ENCODE measurements at places on chromosomes 6 and 20.

GRCh38 chr6:39137245-39137644 lies 22.3 kb upstream of the SAYSD1 start:
- no peak for DNase-seq

DNA sequence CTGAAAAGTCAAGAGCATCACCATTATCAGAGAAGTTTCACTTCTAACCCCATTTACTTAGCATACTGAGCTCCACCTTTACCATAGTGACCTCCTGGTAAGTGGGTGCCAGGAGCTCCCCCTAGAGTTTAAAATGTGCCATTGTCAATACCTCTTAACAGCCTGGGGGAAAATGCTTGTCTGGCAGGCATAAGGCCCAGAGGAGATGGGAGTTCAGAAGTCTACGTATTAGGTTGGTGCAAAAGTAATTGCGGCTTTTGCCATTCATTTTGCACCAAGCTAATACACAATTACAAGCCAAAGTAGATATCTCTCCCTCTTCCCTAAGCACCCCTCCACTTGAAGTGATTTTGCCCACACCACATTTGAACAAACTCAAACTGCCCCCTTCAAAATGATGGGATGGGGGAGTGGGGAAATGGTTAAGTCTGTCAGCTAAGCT lies 919.0 kb downstream of the KIF16B start:
- DNase-seq = peak; percentile 79

DNA sequence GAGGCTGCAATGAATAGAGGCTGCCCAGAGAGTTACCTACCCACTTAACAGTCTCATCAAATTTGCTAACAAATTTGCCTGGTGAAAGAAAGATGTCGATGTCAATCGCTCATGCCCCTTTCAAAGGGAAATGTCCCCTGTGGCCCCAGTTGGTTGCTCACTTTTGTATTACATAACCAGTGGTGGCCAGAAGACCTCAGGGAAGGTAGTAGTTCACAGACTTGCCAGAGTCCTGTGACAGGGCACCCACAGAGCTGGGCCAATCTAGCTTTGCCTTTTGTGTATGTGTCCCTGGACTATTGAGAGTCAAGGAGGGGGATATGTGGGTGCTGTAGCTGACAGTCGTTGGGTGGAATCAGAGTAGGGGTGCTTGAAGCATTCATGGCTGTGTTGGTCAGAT lies 70.7 kb upstream of the CCN6 start:
- DNase-seq = no peak

DNA sequence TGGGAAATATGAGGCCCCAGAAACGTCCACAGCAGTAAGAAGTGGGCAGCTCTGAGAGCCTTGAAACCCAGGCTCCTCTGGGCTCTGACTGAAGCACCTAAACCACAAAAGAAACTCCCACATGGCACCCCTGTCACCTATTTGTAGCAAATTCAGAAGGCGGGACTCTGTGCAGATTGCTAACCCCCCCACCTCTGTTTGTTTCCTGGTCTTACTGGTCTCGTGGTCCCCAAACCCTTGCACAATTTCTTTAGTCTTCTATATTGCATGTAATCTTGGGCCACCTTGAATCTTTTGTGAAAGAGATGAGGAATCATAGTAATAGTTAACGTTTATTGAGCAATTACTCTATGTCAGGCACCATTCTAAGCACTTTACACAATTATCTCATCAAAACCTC lies 154.3 kb downstream of the PREX1 start:
- DNase-seq = no peak

- DNase-seq = no peak
Measured at GRCh38 chr20:22525069-22525820, 59.1 kb downstream of the FOXA2 start.

DNA sequence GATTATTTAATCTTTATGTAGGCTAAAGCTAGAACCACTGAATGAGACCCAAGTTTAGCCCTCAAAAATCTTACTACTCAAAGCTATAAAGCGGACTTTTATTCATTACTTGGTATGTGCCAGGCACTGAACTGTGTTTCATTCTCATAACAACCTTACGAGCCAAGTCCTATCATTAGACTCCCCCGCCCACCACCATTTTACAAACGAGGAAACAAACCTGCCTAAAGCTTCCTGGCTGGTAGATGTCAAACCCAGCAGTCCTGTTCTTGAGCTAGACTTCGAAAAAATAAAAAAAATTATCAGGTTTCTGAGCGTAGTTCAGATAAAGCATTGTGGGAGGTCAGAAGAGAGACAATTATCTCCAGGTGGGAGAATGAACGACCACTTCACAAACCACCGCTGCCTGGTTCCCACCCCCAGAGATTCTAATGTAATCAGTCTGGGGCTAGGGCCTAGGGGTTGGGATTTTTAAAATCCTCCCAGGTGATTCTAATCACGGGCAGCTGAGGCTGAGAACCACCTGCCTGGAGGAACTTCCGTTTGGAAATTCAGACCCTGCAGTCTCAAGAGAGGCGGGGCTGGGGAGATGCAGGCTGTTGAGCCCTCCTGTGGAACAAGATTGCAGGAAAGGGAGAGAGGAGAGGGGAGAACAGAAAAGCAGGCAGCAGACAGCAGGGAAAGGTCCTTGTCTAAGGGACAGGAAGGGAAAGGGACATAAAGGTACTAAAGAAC lies 8.6 kb downstream of the ADTRP start:
- no peak for DNase-seq

- no peak for DNase-seq
Measured at GRCh38 chr6:119527231-119527578, 177.6 kb upstream of the MAN1A1 start.

DNA sequence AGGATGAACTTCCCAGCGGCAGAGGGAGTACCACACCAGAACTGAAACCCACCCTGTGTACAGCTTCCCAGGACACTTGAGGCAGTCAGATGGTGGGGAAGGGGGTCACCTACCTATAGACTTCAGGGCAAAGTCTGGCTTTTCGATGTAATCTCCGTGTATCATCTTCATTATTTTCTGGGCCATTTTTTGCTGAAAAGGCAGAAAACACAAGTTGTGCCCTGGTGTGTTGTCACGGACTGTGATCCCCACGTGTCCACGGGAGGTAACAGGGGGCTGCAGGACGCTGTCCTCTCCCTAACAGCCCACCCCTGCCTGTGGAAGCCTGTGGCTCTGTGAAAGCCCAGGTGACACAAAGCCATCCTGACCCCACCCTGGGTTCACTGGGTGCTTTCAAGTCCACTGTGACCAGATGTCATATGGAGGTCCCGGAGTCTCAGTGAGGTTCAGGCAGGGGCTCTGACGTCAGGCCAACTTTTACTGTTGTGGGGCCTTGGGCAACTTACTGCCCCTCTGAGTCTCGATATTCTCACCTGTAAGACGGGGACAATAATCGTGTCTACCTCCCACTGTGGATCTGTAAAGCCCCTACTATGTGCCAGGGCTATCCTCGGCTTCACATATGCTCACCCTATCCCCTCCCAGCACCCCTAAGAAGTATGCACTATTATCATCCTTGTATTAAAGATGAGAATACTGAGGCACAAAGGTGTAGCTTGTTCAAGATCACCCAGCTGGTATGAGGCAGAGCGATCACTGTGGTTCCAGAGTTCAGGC lies 14.5 kb downstream of the SUN5 start:
- no peak for DNase-seq

DNA sequence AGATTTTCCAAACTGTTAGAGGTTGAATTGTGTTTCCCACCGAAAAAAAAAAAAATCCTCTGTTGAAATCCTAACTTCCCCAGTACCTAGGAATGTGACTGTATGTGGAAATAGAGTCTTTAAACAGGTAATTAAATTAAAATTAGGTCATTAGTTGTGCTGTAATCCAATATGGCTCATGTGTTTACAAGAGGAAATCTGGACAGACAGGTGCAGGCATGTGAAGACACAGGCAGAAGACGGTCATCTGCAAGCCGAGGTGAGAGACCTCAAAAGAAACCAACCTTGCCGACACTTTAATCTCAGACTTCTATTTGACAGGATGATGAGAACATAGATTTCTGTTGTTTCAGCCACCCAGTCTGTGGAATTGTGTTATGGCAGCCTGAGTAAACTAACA lies 28.6 kb upstream of the EZR start:
- no peak for DNase-seq

DNA sequence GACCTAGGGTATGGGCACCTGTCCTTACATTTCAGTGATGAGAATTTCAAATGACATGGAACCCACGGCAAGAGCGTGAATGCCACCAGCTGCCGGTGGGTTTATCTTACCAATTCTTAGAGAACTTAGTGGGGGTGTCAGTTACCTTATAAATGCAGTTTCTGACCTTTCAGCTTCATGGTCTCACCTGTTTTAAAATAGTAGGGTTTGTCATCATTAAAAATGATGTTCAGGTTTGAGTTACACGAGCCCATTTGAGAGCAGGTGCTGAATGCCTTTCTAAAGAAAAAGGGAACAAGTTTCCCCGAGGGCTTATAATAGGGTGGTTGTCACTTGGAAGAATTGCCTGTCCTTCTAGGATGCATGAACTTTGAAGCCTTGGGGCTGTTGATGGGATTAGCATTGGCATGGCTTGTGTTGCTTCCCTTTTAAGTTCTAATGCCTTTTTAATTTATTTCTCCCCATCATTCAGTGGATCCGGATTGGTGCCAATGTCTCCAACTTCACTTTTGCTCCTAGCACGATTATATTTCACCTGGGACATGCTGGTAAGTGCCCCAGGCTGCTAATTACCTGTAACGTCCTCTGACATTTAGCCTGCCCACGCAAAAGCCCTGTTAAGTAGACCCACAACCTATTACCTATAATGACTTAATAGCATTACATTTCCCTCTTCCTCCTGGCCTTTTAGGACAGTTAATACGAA lies 27.9 kb downstream of the GHRH start:
- DNase-seq = no peak

GRCh38 chr20:63087872-63088680 lies 81.3 kb upstream of the BHLHE23 start:
- no peak for DNase-seq

DNA sequence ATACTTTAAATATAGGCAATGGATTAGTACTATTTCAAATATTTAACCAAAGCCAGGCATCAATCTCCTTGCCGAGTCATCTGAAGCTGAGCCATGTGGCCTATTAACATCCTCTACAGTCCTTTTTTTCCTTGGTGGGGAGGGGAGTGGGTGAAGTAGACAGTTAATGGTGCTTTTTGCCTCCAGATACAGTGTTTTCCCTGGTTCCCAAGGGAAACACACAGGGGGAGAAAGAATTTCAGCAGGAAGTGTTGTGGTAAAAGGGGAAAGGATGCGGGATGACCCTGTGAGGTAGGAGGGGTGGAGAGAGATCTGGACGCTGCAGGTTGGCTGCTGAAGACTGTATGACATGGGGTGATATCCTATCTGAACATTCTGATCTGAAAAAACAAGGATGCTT lies 9.6 kb downstream of the CLDN20 start:
- peak; percentile 81 for DNase-seq

- no peak for DNase-seq
Measured at GRCh38 chr6:97026298-97026697, 101.8 kb downstream of the KLHL32 start.

DNA sequence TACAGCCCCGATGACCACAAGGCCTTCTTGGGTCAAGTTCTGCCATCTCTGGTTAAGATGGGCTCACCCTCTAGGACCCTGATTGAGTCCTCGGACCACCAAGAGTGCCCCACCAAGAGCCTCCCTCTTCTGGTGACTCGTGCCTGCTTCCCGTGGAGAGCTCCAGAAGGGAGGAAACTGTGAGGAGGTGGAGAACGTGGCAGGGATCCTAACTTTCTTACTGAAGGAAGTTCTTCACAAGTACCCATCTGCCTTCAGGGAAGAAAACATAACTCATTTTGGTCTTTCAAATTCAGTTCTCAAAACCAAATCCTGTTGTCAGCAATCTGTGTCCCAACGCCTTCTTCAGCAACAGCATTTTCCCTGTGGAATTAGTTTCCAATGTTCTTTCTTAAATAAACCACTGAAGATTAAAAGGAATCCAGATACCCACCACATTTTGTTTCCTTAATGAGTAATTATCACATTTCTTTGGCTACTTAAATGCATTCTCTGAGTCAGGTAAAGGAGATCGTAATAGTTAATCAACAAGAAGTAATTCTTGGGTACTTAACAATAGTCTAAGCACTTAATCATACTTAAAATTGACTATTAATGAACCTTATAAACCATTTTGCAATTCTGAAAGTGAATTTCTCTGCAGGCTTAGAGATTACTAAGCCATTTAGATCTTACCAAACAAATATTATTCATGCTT lies 185.8 kb upstream of the SGK1 start:
- DNase-seq = no peak

DNA sequence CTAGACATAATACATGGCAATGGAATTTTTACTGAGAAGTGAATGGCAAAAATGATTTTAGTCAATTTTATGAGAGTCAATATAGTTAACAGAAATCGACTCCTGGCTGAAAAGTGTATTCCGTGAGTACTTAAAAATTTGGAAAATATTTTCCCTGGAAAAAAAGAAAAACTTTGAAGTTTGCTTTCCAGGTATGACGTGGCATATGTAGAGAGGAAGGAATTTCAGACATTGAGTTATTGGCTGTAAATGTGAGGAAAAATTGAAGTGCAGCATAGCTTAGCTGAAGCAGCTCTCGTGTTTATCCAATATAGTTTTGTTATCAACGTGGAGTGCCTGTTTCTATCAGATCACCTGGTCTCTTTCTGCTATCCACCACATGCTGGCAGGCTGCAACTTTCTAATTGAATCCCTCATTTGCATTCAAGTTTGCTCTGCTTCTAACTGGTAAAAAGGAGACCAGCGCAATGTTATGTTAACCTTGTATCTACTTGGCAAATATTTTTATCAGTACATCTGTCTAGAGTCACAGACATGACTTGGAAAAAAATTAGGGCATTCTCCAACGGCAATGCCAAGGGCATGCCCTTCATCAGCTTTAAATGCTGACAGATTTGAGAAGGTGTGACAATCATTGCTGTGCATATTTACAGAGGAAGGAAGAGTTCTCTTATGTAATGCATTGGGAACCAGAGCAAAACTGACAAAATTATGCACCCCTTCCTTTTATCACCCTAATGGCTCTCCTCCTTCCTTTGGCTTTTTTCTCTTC lies 1102.8 kb upstream of the FLRT3 start:
- DNase-seq = no peak

- no peak for DNase-seq
Measured at GRCh38 chr6:111592726-111593511, 12.8 kb downstream of the TRAF3IP2 start.

DNA sequence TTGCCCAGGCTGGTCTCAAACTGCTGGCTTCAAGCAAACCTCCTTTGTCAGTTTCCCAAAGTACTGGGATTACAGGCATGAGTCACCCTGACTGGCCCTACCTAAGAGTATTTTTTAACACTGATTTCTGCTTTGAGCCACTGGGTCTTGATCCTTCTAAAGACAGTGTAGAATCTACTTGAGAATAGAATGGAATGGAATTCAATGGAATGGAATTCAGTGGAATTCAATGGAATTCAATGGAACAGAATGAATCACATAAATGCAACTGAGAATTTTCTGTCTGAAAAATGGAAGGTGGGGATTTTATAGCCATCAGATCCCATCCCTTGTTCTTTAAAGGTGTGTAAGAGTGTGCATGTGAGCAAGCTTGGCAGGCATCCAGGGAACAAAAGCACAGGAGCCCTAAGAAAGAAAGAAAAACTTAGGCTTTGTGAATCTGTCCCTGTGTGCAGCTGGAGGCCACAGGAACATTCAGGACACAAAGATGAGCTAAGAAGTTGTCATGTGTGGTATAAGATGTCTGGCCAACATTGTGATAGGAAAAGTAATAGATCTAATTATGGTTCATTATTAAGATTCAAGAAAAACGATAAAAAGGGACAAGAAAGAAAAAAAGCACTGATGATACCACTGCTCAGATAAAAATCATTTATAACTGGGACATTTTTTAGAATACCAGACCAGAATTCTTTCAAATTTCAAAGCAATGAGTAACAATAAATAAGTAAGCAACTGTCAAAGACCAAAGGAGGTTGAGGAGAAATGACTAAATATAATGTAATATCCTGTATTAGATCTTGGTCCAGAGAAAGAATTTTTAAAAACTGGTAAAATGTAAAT lies 681.0 kb upstream of the GJE1 start:
- DNase-seq = no peak
